ENCODE measurements at places on chromosomes 11 and 22. TPM values are rescaled to one million over a fixed set of nuclear protein-coding genes. Genes with fewer than 3 reads are reported as not detected.

DNA sequence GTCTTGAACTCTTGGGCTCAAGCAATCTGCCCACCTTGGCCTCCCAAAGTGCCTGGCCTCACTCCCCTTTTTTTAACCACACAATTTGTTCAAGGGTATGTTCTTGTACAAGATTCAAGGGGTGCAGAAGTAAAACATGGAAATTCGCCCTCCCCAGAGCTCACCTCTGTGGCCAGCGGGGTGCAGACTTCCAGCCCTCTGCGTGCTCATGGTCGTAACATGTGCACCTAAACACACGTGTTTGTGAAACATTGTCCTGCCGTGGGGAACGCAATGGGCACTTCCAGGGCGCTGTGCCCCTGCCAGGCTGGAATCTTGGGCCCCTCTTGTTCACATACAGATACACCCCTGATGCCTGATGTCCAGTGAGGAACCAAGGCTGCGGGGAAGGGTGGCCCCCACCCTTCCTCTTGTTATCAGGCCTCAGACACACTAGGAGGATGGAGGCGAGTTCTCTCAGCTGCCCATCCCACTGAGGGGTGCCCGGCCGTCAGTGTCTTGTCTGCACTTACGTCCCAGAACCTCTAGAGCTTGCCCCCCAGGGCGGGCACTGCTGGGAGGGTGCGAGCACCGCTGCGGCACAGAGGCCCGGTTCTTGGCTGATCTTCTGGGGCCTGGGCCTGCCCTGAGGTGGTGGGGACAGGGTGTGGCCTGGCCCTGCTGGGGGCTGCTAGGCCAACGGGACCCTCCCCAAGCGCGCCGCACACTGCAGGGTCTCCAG lies 4.1 kb upstream of the EPS8L2 start:
- DNase-seq: no peak

DNA sequence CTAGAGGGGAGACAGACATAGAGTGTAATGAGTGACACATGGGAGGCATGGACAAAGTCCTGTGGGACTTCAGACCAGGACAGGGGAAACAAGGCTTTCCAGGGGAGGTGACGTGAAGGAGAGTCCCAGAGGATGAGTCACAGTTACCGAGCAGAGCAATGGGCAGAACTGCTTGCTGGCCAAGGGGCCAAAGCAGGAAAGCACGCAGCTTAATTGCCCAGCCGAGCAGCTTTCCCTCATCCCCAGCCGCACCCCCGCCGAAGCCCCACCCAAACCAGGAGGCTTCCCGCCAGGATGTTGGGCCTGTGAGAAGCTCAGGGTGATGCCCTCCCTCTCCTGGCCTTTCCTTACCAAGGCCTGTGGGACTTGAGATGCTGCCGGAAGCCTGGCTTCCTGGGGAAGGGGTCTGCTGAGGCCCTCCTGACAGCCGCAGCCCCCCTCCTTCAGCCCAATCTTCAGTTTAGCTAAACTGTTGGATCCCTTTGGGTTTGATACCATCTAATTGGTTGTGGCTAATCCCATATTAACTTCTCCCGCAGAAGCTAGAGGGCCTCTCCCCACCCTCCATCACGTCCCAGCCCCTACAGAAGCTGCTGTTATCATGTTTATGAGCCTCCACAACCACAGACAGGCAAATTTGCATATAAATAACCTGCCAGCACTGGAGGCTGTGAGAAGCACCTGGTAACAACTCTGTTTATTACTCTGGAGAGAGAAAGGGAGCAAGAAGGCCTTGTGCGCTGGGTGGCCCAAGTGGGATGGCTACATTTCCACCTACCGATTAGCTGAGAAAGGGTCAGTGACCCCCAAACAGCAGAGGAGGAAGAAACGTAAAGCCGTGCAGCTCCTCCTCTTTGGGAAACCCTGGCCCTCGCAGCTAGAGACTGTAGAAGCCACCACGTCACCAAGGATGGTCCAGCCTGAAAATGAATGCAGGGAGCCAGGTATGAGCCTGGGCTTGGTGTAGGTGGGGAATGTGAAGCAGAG lies 80.0 kb downstream of the TRIM29 start:
- DNase-seq: no peak

DNA sequence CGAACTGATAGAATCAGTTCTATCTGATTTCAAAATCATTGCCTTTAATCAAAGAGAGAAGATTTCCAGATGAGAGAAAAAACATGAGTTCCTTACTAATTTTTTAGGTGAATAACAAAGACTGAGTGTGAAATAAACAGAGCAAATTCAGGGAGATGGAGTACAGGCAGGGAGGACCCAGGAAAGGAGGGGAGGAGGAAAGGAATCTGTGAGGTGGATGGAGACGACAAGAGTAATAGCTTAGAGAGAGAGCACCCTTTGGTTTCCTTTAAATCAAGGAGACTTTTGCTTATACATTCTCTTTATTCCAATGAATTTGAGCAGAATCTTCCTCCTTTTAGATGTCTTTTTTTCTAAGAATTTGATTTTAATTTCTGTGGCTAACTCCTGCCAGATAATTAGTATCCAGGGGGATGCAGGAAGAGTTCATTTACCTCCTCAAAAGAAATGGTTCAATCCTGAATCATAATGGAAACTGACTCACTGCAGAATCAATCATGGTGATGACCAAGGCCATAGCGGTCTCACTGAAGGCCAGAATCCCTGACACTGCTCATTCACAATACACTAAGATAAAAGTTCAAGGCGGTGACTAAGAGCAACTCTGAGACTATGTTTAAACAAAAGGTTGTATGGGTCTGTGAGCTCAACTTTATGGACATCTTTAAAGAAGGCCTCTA lies 234.0 kb upstream of the ZC3H12C start:
- DNase-seq: no peak

DNA sequence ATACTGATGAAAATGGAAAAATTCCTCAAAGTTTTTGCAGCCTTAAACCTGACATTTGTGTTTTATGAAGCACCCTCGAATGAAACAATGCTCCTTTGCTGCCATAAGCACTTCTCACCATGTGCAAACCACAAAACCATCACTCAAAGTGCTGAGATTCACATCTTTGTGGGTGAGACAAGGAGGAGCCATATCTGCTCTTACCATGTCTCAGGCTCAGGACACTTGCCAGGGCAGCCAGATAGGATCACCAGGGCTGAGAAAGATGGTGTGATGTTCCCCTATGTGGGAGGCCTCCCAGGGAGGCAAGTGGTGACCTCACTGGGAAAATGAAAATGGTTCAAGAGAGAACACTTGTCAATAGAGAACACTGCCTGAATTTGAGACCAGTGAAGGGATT lies 120.4 kb downstream of the CCDC34 start:
- no peak for DNase-seq

- no peak for DNase-seq
These were observed 140.0 kb downstream of the TBC1D22A start for GRCh38 chr22:46902436-46902835.

GRCh38 chr11:9351321-9351881 lies 33.1 kb upstream of the IPO7 start:
- DNase-seq: no peak

GRCh38 chr11:2589538-2589934 lies 110.3 kb downstream of the KCNQ1OT1 start:
- no peak for DNase-seq

DNA sequence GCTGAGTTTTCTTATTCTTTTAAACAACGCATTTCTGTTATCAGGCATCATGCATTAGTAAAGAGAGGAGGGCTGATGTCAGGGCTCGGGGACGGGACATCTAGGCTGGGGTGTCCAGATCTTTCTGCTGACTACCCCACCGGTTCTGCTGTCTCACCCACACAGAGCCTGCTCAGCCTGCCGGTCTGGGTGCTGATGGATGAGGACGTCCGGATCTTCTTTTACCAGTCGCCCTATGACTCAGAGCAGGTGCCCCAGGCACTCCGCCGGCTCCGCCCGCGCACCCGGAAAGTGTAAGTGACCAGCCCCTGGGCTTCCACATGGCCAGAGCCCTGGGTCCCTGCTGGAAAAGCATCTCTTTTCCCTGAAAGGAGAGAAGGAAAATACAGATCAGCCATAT lies 9.4 kb downstream of the NCF4 start:
- DNase-seq: no peak

DNA sequence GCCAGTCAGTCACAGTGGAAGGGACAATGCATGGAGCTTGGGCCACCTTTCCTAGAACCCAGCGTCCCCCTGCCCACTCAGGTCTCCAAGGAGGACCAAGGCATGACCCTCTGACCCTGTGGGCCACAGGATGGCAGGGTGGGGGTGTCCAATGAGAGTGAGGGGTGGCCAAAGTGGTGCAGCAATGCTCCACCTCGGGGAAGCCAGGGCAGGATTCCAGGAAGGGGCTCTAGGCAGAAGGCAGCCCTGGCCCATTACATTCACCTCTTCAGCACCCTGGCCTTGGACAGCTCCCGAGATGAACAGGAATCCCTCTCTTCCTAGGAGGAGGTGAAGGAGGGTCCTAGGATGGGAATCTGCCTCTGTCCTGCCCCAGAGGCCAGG lies 597.5 kb downstream of the BRD1 start:
- DNase-seq: peak; percentile 8

- DNase-seq: peak; percentile 77
These were observed 48.2 kb downstream of the MORC2 start for GRCh38 chr22:30920407-30920806.

- no peak for DNase-seq
These were observed 61.6 kb downstream of the PPP6R3 start for GRCh38 chr11:68521969-68522652.

- peak; percentile 52 for DNase-seq
These were observed 2.3 kb downstream of the MYEOV start for GRCh38 chr11:69295995-69296889.

- DNase-seq: no peak
These were observed 136.3 kb downstream of the ARHGAP42 start for GRCh38 chr11:100823360-100823759.

GRCh38 chr22:28909375-28909774 lies 26.0 kb downstream of the ZNRF3 start:
- no peak for DNase-seq

- no peak for DNase-seq
These were observed 124.5 kb upstream of the SYT13 start for GRCh38 chr11:45410391-45411227.

Gene CENATAC
- total RNA-seq: 8.2 TPM

Gene CARD18
- not detected for total RNA-seq

Gene KRTAP5-9
- not detected for total RNA-seq

Gene LGALS12
- total RNA-seq: not detected

Gene OR4C45
- total RNA-seq: not detected

All from SK-MEL-5 (cell line).